ENCODE measurements at places on chromosomes 13 and 19.
A peak's percentile ranks its signal among the peaks of the same experiment; 100 is the strongest.

GRCh38 chr19:40243181-40243580 is 16.7 kb upstream of the CCNP start:
- DNase-seq = no peak

- no peak for DNase-seq
Measured at GRCh38 chr13:23766283-23766682, 122.9 kb downstream of the MIPEP start.

DNA sequence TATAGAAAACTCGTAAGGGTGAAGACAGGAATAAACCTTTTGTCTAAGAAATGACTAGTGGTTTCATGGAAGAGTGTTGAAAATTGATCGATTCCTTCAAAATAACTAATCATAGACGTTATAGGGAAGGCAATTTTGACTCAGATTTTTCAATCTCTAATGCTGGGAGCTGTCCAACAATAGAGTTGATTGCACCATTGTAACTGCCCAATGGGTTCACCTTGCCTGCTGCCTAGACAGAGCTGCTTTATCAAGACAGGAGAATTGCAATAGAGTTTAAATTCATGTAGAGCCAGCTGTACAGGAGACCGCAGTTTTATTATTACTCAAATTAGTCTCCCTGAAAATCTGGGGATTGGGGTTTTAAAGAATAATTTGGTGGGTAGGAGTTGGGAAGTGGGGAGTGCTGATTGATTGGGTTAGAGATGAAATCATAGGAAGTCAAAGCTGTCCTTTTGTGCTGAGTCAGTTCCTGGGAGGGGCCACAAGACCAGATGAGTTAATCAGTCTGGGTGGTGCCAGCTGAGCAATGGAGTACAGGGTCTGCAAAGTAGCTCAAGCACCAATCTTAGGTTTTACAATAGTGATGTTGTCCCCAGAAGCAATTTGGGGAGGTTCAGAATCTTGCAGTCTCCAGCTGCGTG is 16.8 kb upstream of the ADGRE2 start:
- no peak for DNase-seq

- no peak for DNase-seq
Measured at GRCh38 chr13:40390401-40390916, 276.0 kb downstream of the FOXO1 start.

- no peak for DNase-seq
Measured at GRCh38 chr13:77184455-77184854, 142.4 kb downstream of the MYCBP2 start.

- DNase-seq = no peak
Measured at GRCh38 chr13:83940742-83941141, 58.5 kb upstream of the SLITRK1 start.

DNA sequence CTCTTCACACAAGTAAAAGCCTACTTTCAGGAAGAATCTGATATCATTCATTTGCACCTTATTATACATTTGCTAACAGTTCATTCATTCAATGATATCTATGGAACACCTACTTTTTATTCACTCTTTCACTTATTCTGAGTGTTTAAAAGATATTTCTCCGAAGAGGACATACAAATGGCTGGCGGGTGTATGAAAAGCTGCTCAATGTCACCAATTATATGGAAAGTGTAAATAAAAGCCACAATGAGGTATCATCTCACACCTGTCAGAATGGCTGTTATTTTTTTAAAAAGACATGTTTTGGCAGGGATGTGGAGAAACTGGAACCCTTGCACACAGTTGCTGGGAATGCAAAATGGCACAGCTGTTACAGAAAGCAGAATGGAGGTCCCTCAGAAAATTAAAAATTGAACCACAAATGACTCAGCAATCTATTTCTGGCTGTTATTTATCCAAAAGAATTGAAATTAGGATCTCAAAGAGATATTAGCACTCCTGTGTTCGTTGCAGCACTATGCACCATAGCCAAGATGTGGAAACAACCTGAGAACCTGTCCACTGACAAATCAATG is 127.6 kb upstream of the IRS2 start:
- no peak for DNase-seq

- peak; percentile 12 for DNase-seq
Measured at GRCh38 chr19:18440415-18440877, 2.5 kb upstream of the ISYNA1 start.

DNA sequence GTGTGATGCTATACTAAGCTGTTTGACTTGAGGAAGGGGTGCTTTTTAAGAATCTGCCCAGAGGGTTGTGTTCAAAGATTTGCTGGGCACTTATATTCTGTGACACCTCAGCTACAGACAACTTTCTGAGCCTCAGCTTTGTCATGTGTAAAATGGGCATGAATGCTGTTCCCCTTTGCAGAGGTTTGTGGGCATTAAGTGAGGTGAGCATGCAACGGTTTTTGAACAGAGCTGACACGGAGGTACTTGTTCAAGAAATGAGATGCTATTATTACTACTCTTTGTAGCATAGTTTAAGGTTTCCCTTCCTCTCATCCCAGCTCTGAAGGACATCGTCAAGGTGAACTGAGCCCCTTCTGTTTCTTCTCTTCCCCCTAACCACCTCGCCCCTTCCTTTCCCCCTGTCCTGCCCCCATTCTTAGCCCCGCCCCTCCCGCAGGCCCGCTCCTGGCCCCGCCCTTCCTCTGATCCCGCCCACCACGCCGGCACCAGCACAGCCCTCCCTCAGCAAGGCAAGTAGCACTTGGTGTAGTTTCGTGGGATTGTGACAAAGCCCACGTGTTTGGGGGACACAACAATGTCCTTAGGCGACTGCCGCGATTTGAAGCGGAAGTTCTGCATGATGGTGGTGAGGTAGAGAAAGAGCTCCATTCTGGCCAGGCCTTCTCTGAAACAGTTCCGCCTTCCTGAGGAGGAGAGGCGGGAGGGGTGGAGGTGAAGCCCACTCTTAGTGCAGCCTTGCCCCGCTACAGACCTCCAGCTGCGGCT is 26.1 kb upstream of the CYP2A7 start:
- no peak for DNase-seq

DNA sequence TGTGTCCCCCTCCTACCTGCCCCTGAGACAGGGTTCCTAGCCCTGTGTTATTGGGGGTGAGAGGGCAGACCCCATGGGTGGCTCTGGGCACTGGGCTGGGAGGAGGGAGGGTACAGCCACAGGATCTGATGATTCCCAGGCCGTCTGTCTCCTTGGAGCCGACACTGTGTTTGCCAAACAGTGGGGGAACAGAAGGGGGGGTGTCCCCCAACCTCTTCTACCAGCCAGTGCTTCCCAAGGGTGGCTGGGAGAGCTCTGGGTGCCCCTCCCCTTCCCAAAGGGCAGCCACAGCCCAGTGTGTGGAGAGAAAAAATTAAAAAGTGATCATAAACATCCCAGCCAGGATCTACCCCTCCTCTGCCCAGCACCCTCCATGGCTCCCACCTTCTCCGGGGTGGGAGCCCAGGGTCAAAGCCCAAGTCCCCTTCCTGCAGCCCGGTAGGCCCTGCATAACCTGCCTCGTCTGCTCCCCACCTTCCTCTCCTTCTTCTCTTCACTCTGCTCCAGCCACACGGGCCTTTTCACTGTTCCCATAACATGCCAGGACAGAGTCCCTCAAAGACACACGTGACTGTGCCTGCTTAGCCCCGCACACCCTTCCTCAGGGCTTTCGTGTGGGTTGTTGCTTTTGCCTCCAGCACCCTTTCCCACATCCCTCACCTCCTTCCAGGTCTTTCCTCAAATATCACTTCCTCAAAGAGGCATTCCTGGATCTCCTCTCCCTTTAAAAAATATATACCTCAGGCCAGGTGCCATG is 1.4 kb upstream of the PLIN4 start:
- no peak for DNase-seq

DNA sequence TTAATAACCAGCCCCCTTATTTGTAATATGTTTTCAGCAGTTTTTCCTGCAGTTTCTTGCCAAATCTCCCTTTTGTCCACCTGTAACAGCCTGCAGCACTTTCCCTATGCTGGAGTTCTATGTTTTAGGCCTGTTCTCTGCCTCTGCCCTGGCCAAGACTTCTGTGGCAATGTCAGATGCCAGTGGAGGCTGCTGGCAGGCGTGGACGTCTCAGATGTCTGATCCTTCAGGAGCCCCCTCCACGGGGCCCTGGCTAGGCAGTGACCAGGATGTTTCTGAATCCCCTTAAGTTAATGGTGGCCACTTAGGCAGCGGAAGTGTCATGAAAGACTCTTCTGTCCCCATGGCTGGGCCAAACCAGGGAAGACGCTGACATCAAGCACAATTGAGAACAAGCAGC is 40.8 kb downstream of the SIPA1L3 start:
- no peak for DNase-seq

GRCh38 chr19:48741129-48741999 is 954 bp upstream of the RASIP1 start:
- no peak for DNase-seq

- DNase-seq = no peak
Measured at GRCh38 chr13:29799041-29799440, 51.4 kb downstream of the UBL3 start.

DNA sequence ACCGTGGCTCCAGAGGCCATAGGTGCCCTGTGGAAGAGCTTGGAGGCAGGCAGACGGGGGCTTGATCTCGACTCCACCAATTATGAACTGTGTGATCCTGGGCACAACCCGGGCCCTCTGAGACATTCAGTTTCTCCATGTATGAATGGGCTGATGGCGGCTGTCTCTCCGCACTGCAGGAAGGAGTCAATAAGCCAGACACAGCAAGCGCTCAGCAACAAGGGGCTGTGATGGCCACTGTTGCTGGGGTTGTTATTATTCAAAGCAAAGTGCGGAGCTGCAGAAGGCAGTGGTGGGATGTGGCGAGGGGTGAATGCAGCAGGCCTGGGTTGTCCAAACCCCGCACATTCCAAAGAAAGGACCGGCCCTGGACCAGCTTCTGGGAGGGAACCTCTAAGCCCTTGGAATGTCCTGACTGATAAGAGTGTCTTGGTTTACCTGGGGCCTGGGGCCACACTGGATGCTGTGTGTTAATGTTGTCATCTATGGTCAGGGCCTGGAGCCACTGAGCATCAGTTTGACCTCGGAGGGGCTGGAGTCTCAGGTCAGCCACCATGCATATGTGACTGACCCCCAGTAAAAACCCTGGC is 8.3 kb downstream of the TMEM143 start:
- DNase-seq = no peak

DNA sequence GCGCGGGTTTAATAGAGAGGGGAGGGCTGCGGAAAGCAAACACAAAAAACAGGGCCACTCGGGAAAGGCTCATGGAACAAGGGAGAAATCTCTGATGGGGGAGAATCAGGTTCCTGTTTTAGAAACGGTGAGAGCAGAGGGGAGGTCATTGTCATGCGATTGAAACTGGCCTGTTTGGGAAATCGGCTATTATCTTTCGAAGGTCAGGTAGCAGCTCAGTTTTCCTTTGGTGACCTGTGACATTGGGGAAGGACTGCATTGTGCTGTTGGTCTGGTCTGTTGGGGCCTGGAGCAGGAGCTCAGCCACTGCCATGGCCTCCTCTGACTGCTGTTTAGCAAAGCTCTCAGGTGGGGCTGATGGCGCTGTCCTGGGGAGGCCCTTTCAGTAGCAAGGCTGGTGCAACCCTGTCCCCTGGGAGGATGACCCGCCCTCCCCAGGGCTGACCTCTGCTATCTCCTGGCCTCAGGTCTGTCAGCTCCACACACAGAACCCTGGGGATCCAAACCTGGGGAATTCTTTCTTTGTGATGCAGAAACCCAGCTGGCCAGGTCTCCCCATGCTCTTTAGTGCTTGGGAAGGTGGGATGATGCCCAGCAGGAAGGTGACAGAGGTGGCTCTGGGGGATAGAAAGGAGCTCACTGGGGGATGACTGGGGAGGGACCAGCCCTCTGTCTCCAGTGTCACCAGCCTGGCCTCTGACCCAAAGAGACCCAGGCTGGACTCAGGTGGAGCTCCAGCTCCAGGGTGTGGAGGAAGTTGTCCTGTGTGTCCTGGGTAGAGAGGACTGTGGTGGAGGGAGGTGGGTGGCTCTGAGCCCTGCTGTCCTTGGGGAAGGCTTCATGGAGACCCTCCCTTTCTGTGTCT is 21.2 kb upstream of the CD177 start:
- no peak for DNase-seq

DNA sequence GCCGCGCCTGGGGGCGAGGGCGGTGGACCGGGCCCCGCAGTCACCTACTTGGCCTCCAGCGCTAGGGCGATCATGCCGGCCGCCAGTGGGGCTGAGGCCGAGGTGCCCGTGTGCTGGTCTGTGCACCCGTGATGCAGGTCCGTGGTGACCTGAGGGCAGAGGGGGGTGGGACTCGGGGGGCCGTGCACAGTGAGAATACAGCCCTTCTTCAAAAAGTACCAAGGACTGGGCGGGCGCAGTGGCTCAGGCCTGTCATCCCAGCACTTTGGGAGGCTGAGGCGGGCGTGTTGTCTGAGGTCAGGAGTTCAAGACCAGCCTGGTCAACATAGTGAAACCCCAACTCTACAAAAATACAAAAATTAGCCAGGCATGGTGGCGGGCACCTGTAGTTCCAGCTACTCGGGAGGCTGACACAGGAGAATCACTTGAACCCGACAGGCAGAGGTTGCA is 5.0 kb upstream of the C19orf25 start:
- no peak for DNase-seq

DNA sequence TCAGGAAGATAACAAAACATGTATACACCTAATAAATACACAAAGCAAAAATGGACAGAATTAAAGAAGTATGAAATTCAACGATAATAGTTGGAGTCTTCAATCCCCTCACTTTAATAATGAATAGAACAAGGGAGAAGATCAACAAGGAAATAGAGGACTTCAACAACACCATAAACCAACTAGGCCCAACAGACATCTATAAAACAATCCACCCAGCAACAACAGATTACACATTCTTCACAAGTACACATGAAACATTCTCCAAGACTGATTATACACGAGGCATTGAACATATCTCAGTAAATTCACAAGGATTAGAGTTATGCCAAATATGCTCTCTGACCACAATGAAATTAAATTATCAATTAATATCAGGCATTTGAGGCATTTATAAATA is 185.5 kb upstream of the NBEA start:
- DNase-seq = no peak

GRCh38 chr13:42110410-42111155 is 62.1 kb downstream of the DGKH start:
- peak; percentile 53 for DNase-seq

DNA sequence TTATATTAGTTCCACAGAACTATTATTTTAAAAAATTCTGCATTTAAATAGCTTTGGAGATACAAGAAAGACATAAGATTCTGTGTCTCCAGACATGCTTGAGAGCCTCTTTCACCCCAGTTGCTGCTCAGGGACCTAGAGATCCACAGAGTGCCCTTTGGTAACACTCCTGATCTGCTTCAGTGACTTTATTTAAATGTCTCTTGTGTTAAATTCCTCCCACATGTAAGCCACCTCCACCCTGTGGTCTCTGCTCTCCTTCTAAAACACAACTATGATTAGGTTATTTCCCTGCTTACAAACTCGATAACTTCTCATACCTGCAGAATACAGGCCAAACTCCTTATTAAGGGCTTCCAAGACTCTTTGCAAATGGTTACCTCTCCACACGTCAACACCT is 141.0 kb downstream of the RFC3 start:
- no peak for DNase-seq

DNA sequence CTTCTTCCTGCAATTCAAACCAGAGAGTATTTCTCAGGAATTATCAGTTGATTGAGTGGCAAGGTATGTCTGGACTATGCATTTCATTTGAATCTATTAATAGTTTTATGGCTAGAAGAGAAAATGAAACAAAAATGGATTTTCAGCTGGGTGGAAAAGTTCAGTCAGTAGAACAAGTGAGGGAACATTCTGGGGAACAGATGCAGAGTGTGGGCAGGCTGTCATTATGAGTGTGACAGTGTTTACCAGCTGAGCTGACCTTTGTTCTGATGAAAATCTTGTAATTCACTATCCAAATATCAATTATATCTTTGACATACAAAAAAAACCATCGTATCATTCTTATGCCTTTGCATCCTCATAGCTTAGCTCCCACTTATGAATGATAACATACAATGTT is 2.6 kb upstream of the CLC start:
- no peak for DNase-seq

GRCh38 chr19:35055715-35056179 is 14.2 kb downstream of the HPN start:
- DNase-seq = no peak

Measured in right kidney (tissue), 9 donors.